ENCODE measurements at places on chromosomes 1 and 21.

- DNase-seq = no peak
These were observed 19.5 kb upstream of the DOCK7 start for GRCh38 chr1:62707744-62708120.

- DNase-seq = no peak
These were observed 8.5 kb upstream of the ARHGAP29 start for GRCh38 chr1:94245747-94246438.

GRCh38 chr1:47893412-47893811, 103.8 kb downstream of the TRABD2B start:
- DNase-seq = no peak

DNA sequence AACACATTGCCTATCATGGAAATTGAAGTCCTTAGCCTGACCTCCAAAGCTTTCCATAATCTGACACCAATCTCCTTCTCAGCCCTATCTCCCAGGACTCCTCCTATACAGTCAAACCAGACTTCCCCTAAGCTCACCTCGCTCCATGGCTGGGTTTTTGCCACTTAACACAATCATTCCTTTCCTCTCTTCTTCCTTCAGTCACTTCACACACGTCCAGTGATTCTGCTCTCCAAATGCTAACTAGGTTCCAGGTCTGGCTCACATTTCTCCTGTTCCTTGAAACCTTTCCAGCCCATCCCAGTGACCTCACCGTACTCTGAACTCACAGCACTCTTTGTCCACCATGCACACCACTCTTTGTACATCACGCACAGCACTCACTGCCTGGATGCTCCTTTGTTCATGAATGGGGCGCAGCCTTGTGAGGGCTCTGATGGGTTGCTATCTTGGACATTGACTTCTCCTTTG, 98.4 kb downstream of the GLUL start:
- DNase-seq = no peak

DNA sequence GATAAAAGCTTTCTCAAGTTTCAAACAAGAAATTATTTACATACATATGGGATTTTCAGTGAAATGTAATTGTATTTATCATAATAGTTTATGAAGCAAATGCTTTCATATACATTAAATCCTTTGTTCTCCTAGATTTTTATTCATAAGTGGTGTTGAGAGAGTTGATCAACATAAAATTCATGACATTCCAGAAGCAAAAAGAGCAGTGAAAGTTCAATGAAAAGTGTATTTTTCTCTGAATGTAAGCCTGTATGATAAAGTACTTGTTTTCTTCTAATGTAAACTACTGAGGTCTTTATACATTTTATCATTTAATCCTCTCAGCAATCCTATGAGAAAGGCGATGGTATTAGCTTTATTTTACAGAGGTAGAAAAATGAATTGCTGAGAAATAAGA, 146.5 kb downstream of the PLA2G4A start:
- no peak for DNase-seq

GRCh38 chr1:186865857-186866256, 37.1 kb downstream of the PLA2G4A start:
- DNase-seq = no peak

- DNase-seq = peak; percentile 71
These were observed 12.7 kb downstream of the EFNA3 start for GRCh38 chr1:155091071-155092051.

- peak; percentile 96 for DNase-seq
These were observed 14.8 kb upstream of the BTG2 start for GRCh38 chr1:203290261-203291089.

GRCh38 chr1:91643431-91643830, 142.8 kb downstream of the CDC7 start:
- no peak for DNase-seq

- DNase-seq = no peak
These were observed 90.4 kb downstream of the KCNN3 start for GRCh38 chr1:154779551-154780189.

- DNase-seq = no peak
These were observed 172.0 kb downstream of the HMCN1 start for GRCh38 chr1:185906186-185906585.

- no peak for DNase-seq
These were observed 107.0 kb downstream of the SLC5A9 start for GRCh38 chr1:48329486-48329885.

DNA sequence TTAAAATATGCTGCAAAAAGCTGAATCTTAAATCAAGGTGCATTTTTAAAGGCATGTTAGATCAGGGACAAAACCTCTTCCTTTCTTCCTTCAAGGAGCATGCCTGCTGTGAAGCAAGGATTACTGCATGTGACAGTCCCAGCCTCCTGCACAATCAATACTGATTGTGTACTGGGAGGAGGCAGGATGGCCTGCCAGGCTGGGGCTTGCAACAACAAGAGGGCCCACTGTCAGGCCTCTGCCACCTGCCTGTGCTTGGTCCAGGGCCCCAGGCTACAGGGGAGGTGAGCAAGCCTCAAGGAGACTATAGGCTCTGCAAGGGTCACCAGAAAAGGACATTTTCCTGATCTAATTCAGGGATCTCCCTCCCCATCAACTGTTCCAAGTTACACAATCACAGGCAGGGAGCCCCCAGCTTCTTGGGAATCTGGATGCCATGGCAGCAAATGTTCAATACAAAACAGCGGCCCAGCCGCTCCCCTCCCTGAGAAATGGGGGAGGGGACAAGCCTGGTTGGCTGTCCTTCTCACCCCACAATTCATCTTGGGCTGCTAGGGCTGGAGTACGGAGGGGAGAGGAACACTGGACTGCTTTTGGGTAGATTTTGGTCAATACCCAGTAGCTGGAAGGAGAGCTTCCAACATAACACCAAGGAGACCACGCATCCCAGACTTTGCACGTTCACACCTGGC, 76.7 kb downstream of the SSBP3 start:
- no peak for DNase-seq

- DNase-seq = no peak
These were observed 32.0 kb downstream of the PTAFR start for GRCh38 chr1:28144203-28145135.

DNA sequence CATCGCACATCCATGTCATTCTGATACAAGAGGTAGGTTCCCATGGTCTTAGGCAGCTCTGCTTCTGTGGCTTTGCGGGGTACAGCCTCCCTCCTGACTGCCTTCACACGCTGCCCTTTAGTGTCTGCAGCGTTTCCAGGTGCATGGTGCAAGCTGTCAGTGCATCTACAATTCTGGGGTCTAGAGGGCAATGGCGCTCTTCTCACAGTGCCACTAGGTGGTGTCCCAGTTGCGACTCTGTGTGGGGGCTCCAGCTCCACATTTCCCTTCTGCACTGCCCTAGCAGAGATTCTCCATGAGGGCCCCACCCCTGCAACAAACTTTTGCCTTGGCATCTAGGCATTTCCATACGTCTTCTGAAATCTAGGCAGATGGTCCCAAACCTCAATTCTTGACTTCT, 138.2 kb upstream of the BRINP3 start:
- no peak for DNase-seq

DNA sequence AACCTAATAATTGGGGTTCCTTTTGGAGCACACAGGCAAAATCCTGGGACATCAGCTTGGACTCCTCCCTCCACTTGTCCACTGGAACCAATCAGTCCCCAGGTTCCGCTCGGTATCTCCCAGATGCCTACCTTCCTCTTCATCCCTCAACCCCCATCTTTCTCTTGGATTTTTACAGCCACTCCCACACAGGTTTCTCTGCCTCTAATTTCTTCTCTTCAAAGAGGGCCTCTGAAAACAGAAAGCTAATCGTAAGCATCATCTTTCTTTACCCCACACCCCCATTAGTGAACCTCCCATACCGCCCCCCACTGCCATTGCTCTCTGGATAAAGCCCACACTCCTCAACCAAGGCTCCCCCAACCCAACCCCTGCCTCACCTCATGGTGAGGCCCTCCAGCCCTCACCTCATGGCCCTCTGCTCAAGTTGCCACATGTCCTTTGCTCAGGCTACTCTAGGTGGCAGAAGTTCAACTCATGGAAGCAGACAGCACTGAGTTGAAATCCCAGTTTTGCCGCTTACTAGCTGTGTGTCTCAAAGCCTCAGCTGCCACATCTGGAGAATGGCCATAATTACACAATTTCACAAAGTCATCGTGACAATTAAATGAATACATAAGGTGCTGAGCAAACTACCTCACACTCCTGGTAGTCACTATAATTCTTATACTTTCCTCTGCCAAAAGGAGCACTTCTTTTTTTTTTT, 18.1 kb upstream of the WASF2 start:
- no peak for DNase-seq

GRCh38 chr1:87091425-87091824, 177.0 kb downstream of the HS2ST1 start:
- no peak for DNase-seq

DNA sequence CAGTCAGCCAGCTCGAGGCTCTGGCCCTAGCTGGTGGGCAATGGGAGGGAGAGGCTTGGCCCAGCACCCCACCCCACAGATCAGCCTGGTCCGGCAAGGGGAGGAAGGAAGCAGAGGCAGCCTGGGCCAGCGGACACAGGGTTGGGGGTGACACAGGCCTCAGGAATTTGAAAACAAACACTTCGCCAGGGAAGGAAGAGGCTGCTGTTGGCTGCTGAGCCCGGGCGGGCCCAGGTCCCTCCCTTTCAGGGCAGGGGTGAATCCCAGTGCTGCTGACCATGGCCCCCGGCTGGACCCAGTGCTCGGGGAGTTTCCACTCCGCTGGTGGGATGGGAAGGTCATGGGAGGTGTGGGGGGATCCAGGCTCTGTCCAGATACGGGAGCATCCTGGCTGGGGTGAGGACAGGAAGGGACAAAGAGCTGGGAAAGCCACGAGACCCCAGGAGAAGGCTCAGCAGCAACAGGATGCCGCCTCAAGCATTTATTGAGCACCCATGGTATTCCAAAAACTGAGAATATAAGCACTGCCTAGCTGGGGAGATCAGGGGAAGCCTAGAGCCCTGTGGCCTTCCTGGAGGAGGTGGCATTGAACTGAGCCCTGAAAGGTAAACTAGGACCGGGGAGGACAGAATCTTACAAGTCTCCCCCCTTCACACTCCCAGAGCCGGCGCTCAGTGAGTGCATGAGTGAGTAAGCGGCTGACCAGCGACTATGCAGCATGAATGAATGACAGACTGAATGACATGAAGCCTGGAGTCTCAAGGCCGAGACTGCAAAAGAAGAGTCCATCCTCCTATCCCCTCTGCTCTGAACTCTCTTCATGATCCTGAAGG, 26.2 kb upstream of the EPHA2 start:
- DNase-seq = no peak

- no peak for DNase-seq
These were observed 13.4 kb downstream of the FCRL4 start for GRCh38 chr1:157584503-157584902.

DNA sequence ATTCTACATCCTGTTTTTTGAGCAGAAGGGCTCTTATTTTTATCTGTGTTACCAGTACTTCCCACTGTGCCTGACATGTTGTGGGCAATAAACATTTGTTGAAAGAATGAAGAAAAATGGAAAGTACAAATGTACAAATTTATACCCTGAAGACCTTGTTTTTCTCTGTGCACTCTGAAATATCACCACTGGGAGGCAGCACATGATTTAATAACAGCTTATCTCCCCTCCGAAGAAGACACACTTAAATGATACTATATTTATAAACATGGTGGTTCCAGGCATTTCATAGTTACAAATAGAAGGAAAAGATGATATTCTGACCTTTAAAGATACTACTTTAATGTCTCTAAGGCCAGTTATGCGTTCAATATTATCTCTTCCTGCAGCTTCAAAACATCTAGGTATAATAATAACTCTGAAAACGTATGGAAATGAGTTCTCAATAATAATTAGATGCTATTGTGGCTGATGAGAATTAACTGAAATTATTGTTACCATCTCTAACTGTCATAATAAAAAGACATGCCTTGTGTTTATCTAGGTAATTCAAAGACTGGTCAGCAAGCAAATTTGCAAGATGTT, 12.8 kb downstream of the DYNLT5 start:
- peak; percentile 28 for DNase-seq

GRCh38 chr1:7962636-7963377, 1.3 kb downstream of the PARK7 start:
- no peak for DNase-seq

GRCh38 chr1:24369199-24369598, 44.4 kb downstream of the STPG1 start:
- DNase-seq = no peak

- no peak for DNase-seq
These were observed 178.2 kb downstream of the FOXD2 start for GRCh38 chr1:47616036-47616435.

DNA sequence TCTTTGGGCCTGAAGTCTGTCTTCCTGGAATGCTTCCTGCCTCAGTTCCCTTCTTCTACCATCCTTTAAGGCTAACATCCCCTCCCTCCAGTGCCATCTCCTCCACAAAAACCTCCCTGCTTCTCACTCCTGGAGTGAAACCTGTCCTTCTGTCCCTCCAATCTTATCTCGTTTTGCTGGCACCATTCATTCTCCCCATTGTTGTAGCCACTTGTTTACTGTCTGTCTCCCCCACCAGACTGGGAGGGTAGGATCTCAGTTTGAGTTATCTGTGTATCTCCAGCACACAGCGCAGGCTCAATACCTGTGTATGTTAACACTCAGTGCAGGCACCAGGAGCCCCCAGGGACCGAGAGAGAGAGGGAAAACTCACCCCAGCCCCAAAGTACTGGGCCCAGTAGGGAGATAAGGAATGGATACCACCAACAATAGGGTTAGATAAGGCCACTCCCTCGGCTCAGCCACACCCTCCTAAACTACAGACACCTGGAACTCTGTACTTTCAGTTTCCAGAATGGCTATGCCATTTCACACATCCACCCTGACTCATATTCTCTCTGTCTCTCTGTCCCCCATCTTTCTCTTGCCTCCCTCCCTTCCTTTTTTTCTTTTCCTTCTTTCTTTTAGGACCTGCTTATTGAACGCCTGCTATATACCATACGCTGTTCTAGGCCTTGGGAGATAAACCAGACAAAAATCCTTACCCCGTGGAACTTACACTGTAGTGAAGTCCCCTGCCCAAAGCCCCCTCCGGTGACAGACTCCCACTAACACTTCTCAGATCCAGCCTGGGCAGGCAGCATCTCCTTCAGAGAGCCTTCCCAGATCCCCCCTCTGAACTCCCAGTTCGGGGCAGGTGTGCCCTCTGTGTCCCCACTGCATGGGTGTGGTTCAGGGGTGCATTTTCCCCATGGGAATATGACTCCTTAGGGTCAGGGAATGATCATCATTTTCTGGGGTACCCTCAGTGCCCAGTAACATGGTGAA, 3.3 kb upstream of the SSBP3 start:
- DNase-seq = no peak

DNA sequence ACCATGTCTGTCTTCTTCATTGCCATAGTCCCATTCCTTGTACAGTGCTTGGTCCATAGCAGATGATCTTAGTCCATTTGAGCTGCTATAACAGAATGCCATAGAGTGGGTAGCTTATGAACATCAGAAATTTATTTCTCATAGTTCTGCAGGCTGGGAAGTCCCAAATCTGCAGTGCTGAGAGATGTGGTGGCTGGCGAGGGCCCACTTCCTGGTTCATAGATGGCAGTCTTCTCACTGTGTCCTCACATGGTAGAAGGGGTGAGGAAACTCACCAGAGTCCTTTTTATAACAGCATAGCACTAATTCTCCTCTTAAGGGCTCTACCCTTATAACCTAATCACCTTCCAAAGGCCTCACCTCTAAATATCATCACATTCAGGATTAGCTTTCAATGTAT, 23.1 kb upstream of the RAP1A start:
- peak; percentile 54 for DNase-seq
